NCI-H1105 (cell line): ENCODE measurements at places on chromosomes 3 and 15.

GRCh38 chr15:85318732-85319076 is 61.7 kb upstream of the AKAP13 start:
- DNase-seq = no peak

DNA sequence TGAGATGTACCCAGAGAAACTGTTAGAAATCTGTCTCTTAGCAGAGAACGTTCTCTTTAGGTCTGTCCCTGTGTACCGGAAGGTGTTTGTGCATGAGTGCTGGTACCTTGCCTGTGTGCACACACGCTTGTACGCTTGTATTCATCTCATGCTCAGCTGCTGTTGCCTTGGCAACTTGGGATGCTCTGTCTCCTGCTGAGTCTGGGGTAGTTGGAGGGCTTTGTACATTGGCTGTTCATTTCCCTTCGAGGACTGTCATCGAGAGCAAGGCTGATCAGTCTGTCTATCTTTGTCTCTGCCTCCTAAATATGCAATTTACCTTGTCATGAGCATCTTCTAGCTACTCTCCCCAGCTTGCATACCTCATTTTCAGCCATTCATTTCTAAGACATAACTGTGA is 147.2 kb downstream of the SLCO3A1 start:
- DNase-seq = no peak

DNA sequence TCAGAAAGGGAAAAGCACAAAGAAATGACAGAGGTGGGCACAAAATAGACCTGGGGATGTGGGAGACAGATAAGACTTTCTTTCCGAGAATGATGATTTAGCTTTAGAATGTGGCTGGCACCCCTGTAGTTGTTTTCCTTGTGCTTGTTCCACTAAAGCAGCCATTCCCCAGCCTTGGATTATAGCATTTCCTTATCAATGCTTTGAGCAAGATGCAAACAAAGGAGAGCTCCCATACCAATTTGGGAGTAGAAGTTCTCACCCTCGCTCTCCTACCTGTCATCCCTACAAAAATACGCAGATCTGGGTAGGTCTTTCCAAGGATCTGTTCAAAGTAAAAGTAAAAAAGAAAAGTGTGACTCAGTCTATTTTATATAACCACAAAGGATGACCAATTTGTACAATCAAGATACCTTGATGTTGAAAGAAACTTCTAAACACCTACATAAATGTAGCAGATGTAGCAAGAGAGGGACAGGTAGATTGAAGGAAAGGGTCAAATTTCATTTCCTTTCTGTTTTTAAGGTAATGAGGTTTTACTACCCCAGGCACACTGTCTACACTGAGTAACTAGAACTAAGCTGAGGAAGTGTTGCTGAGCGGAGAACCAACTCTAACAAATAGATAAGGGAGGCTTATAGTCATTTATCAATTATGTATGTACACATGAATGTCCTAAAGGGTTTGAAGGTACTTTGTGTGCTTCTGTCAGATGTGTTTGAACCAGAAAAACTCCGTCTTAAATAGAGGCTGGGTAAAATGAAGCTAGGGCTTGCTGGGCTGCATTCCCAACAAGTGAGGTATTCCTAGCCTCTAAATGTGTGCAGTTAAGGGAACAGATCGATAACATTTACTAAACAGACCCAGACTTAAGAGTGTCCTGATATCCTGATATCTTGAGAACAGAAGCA is 91.1 kb upstream of the LRRN1 start:
- DNase-seq = no peak

DNA sequence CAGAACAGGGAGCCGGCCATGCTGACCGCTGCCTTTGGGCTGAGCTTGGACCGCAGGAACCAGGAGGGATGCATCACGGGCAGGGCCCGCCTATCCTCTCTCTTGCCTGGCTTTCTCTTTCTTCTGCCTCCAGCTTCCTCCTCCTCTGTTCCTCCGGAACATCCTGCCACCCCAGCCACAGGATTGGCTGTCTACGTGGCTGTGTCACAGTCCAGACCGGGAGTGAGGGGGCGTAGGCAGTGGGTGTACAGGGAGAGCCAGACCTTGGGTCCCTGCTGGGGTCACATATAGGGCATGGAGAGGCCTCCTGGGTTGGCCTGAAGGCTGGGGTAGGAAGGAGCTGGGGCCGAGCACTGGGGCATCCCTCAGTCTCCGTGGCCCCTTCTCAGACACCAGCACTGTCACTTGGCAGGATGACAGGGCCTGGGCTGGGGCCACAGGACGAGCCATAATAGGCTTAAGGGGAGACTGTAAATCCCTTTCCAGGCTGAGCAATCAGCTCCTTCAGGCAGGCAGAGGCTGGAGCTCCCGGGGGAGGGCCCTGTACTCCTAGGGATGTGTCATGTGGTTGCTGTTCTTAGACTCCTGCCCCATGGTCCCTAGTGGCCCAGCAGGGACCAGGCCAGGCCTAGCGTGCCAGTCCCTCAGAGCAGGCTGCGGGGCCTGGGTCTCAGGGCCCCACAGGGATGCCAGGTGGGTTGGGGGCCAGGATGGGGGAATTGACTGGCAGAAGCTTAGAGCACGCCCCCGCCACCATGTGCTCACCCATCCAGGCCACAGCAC is 25.4 kb downstream of the LINGO1 start:
- no peak for DNase-seq

- DNase-seq = no peak
Observed at GRCh38 chr3:151155409-151156128, 47.4 kb downstream of the GPR171 start.

DNA sequence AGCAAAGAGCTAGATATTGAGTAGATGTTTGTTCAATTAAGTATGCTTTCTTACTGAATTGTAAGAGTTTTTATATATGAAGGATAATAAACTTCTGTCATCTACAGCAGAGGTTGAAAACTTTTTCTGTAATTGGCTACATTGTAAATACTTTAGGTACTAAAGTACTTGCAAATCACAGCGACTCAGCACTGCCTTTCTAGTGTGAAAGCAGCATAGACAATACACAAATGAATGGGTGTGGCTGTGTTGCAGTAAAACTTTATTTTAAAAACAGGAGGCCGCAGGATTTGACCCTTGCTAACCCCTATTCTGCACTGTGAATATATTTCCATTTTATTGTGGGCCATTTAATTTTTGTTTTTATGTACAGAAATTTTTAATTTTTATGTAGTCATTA is 104.3 kb upstream of the TMC3 start:
- no peak for DNase-seq

DNA sequence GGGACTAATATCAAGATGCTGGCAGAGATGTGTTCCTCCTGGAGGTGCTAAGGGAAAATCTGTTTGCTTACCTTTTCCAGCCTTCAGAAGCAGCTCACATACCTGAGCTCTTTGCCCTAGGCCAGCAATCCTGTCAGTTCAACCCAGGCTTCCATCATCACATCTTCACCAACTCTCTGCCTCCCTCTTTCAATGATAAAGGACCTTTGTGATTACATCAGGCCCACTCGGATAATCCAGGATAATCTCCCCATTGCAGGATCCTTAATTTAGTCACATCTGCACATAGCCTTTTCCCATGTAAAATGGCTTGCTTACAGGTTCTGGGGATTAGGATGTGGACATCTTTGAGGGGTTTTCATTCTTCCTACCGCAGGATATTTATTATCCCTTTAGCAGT is 58.3 kb downstream of the NSUN3 start:
- DNase-seq = no peak

DNA sequence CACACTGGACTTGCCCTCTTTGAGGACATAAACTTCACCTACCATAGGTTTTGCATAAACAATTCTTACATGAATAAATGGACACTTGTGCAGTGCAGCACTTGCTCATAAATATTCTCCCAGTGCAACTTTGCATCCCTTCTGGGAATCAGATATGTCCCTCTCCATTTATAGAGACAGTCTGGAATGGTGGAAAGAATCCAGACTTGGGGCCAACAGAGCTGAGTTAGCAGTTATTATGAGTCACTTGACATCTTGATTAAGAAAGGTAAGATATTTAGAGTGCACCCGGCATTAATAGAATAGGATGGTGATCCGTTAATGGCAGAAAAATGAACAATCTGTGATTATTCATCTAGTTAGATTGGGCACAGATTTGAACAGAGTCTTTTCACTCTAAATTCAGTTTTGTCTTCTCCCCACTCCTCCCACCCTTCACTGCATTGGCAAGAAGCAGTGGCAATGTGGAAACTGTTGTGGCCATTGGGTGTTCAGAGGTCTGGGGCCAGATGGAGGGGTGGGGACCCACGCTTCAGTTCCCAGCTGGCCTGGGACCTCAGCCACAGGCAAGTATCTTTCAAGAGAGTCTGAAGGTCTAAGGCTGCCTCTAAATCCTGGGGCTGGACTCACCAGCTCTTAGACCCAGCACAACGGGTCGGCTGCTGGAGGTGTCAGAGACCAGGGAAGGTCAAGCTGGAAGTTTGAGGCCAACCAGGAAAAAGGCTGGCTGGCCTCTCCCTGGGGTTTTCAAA is 58.9 kb upstream of the KY start:
- no peak for DNase-seq
